Retina (tissue), 1 donor: ENCODE measurements at places on chromosomes 5 and 9.

GRCh38 chr5:156532921-156533320 lies 206.0 kb downstream of the SGCD start:
- no peak for DNase-seq

DNA sequence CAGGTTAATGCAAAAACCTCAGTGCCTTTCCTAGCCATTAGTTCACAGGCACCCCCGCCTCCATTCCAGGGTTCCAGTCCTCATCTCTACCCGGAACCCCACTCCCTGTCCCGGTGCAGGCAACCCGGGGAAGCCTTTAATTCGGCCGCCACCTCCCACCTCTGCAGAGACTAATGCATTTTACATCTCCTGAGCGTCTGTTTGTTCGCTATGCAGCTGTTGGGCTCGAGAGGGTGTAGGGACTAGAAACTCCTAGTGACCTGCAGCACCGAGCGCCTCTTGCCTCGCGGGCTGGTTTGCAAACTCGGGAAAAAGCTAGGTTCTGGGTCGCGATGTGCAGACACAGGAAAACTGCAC lies 3.6 kb downstream of the GDNF start:
- DNase-seq = no peak

- DNase-seq = no peak
Observed at GRCh38 chr5:154059039-154059430, 20.3 kb downstream of the MFAP3 start.

- peak; percentile 94 for DNase-seq
Observed at GRCh38 chr5:177455036-177455660, 8.5 kb downstream of the PRR7 start.

DNA sequence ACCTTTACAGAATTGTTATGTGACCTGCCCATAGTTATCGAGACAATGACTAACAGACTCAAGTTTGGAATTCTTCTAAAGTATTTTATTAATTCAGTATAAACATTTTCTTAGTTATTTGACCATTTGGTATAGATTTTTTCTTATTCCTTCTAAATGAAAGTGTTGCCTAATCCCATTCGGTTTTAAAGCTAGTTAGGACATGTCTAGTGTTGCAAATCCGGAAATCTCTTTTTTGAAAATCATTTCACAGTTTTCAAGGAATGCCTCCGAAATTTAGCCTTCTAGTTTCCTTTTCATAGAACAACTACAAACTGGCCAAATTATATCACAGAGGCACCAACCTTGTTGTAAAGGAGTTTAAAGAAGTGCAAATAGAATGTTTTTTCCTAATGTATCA lies 171.8 kb downstream of the XRCC4 start:
- DNase-seq = no peak

DNA sequence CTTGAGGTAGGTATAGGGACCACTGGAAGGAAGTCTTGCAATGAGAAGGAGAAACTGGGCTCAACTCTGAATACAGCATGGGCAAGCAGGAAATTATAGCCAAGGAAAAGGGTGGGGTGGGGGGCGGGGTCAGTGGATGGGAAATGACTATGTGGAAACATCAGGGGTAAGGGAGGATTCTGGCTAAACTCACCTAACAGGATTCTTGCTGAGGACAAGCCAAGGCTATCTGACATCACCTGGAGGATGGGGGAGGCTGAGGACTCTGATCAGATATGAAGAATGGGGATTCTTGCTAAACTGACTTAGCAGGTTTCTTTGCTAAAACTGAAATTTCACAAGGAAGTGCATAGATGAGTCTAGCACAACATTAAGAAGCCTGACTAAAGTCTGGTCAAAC lies 40.8 kb downstream of the CTSL start:
- DNase-seq = no peak
